ENCODE measurements at places on chromosomes 16 and 17. TPM values are rescaled to one million over a fixed set of nuclear protein-coding genes. Genes with fewer than 3 reads are reported as not detected.

CCL8 gene
- total RNA-seq: not detected

DNA sequence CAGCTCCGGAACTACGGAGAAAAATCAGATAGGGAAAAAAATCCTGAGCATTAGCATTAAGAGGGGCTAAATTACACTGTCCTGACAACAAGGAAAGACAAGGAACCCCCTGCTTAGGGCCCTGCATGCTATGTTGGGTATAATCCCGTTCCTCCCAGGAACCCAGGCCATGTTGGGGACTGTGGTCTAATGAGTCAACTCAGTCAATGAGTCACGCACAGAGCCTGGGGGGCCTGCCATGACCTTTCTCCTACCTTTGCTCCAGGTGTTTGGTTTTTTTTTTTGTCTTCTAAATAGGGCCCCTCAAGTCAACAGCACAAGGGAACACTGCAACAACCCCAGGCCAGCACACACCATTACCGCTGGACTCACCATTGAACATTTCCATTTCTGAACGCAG lies 8.9 kb upstream of the ZNF200 start:
- DNase-seq: no peak

FOXN1 gene
- not detected for total RNA-seq

GRCh38 chr16:85909932-85910853 lies 11.2 kb downstream of the IRF8 start:
- DNase-seq: no peak

- peak; percentile 42 for DNase-seq
These were observed 244.9 kb downstream of the PRKCA start for GRCh38 chr17:66547151-66547865.

Data from GM23248 (cell line).